ENCODE measurements at places on chromosomes 5 and 9. TPM values are rescaled to one million over a fixed set of nuclear protein-coding genes. Genes with fewer than 3 reads are reported as not detected.

DND1 gene
- not detected for total RNA-seq

NOXA1 gene
- total RNA-seq, result not detected

TIMD4 gene
- not detected for total RNA-seq

MACIR gene
- total RNA-seq, result 41.0 TPM

IRX2 gene
- total RNA-seq, result 0.56 TPM

CNTNAP3 gene
- 2.9 TPM for total RNA-seq

ATOX1 gene
- 71.0 TPM for total RNA-seq

PCDHGC5 gene
- total RNA-seq, result 2.0 TPM

GZMA gene
- total RNA-seq, result not detected

PCDHB8 gene
- total RNA-seq, result under 0.01 TPM

CFAP77 gene
- total RNA-seq, result not detected

NEUROG1 gene
- not detected for total RNA-seq

RAD1 gene
- total RNA-seq, result 20.9 TPM

IL11RA gene
- total RNA-seq, result 9.9 TPM

BNC2 gene
- 18.9 TPM for total RNA-seq

CORO2A gene
- total RNA-seq, result 0.56 TPM

IRX1 gene
- total RNA-seq, result 0.19 TPM

BAG1 gene
- 14.0 TPM for total RNA-seq

PTGES gene
- 9.0 TPM for total RNA-seq

EXD3 gene
- total RNA-seq, result 18.0 TPM

SLC6A19 gene
- total RNA-seq, result not detected

ARHGEF37 gene
- 8.2 TPM for total RNA-seq

NFIB gene
- total RNA-seq, result 28.9 TPM

MZB1 gene
- total RNA-seq, result not detected

FOXD4L5 gene
- under 0.01 TPM for total RNA-seq

NTMT1 gene
- total RNA-seq, result 22.0 TPM

ZNF883 gene
- total RNA-seq, result 6.2 TPM

BSPRY gene
- not detected for total RNA-seq

GPR21 gene
- total RNA-seq, result 0.38 TPM

CDH9 gene
- total RNA-seq, result not detected

SPARC gene
- 869 TPM for total RNA-seq

FOXD4L4 gene
- total RNA-seq, result under 0.01 TPM

ZNF879 gene
- 5.6 TPM for total RNA-seq

C9 gene
- total RNA-seq, result 0.28 TPM

Data from regular cardiac myocyte (primary cell).